ENCODE measurements at places on chromosomes 2 and 18.

DNA sequence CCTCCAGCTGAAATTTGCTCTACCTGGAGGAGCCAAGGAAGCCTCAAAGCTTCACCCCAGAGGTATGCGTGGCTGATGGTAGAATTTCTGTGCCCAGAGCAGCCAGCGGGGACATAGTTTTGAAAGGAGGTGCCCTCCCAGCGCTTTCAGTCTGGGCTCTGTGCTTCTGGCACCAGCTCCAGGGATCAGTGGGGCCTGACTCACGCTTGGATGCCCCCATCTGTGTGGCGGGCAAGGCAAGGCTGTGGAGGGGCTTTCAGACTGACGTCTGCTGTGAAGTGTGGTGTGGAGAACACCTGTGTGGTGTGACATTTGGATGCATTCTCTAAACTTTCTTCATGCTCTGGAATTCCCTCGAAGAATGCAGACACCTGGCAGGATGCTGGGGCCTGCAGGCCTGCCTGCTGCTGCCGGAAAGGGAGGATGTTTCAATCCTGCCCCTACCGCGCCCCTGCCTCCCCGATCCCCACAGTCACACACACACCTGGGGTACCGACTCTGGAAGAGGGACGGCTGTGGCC lies 84.1 kb downstream of the CTIF start:
- no peak for DNase-seq

GRCh38 chr2:70835643-70836042 lies at the start of gene CD207:
Gene CD207, minus strand, starts transcription at chr2:70835816. Its CDS starts 40 bp downstream, at chr2:70835776.
- no peak for DNase-seq

GRCh38 chr2:66691031-66691965 lies 256.4 kb downstream of the MEIS1 start:
- DNase-seq = no peak

GRCh38 chr18:46939998-46940571 lies 22.7 kb downstream of the KATNAL2 start:
- DNase-seq = no peak

DNA sequence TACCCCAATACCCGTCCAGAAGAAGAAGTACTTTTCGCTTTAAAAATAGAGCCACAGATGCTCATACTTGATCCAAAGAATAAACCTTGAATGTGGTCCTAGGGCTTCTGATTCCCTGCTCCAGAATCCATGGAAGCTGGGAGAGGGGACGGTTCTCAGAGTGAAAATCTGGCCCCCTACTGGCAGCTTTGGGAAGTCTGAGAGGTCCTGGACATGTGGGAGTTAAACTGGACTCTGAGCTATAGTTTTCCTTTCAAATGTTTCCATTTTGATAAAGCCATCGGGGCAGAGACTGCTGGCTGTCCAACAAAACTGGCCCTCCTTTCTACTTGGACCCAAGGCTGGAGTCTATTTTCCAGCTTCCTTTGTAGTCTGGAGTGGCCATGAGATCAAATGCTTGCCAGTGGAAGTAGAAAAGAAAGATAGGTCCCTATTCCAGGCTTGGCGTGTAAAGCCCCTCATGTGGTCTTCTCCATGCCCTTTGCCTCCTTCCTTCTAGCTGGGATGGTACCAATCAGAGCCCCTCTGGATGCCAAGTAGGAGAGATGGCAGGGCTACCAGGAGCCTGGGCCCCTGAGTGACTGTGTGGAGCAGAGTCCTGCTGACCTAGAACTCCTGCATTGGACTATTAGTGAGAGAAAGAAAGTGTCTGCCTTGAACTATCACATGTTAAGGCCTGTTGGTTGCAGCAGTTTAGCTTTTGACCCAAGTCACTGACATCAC lies 37.7 kb upstream of the TBC1D8 start:
- no peak for DNase-seq

DNA sequence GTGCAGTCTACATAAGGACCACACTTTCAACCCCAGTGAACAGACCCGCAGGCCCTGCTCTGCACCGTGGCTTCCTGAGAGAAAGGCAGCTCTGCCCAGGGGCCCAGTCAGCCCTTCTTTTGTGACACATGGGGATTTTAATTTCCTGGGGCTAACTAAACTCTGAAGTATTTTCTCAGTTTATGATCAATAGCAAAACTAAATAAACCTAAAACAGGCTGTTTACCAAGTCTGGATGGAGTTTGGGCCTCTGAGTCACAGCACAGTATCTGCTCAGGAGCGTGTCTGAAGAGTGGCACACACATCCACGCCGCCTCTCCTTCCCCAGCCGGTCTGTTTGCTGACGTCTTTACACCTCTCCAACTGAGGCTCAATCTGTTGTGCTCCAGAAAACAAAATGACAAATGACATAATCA lies 72.3 kb downstream of the LDLRAD4 start:
- no peak for DNase-seq

DNA sequence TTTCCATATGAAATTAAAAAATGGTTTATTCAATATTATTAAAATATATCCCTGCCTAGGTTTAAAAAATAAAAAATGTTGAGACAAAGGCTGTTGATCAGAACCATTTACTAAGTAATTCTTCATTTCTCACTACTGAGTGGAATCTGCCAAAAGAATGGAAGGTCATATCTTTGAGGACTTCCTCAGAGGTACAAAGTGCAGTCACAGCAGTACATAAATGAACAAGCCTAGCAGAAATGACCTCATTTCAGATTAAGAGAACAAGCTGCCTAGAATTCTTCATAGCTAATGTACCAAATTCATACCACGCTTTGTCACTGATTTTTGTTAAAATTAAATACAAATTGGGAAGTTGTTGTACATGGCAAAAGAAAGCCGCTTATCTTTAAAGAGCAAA lies 318.9 kb upstream of the TFPI start:
- no peak for DNase-seq

Measured in stimulated activated CD4-positive, alpha-beta T cell treated with anti-CD3 and anti-CD28 coated beads, Interleukin-12 subunit alpha, Interleukin-12 subunit beta, amount 100 ng/mL, for 4 hours (primary cell).